ENCODE measurements at places on chromosomes 6 and 20.

DNA sequence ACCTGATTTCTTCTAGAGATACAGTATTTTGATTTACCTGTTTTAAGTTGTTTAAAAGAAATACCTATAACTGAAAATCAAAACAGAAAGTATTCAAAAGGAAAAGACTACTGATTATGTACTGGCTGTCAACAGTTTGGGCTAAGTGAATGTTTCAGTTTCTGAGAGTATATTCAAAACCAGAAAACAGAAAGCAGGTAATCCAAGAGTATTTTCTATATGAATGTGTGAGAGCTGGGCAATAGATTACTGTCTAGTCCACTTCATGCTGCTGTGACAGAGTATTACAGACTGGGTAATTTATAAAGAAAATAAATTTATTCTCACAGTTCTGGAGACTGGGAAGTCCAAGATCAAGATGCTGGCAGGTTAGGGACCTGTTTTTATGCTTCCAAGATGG, 261.0 kb downstream of the ARHGAP18 start:
- no peak for DNase-seq

DNA sequence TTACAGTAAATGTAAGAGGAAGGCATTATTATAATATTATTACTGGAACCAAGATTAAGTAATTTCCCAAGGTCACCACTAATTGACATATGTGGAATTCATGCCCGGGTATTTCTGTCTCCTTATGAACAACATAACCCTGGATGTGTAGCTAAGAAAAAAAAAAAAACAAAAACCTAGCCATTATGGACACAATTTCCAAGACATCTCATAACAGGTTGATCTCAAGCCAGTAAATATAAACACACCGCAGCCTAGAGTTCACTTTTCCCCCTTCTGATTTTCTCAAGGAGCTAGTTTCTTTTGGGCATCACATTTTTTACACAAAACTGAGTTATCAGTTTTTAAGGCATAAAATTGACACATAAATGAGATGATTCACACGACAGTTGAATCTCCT, 306.5 kb upstream of the RSPO3 start:
- no peak for DNase-seq

DNA sequence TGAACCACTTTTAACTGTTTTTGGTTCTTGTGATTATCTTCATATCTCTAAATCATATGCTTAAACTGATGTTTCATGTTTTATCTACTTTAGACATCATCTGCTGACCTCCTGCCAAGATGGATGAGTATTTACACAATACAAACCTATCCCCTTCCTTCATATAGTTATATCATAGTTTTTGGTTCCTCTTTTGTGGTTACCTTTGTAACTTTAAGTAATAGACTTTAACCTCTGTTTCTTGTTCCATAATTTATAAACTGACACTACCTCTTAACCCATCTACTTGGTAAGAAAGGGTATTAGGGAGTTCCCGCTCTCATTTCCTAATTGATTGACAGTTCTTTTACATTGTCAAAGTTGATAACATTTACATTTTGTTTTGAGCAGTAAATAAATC, 11.9 kb downstream of the PCMT1 start:
- DNase-seq = no peak

DNA sequence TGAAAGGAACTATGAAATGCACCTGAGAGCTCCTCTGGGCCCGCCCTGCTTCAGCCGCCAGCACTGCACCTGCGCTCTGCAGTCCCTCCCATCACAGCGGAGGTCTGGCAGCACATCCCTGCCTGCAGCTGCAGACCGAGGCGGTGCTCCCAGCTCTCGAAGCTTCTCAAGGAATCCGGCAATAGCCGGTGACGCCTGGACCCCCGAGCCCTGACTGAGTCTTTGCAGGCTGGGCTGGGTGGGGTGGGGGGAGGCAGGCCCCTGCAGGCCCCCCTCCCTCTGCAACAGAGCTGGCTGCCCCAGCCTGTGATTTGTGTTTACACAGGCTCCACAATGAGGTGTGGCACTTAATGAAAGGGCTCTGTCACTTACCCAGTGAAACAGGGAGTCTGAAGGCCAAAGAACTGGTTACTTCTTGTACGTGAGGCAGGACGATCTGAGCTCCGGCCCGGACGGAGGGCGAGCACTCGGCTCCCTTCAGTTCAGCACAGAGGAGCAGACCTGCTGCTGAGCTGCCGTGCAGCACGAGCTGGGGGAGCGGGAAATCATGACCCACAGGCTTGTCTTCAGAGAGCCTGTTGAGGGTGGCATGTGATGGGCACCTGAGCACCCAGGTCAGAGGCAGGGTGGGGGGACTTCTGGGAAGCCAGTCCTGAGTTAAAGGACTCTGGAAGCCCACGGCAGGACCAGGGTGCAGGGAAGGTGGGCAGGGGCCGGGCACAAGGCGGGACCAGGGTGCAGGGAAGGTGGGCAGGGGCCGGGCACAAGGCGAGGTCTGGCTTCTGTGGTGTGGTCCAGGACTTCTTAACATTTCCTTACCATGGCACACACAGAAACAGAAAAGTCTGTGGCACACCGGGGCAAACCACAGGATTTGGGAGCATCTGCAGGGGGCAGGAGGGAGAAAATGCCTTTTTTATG, 192.3 kb upstream of the THBS2 start:
- no peak for DNase-seq

DNA sequence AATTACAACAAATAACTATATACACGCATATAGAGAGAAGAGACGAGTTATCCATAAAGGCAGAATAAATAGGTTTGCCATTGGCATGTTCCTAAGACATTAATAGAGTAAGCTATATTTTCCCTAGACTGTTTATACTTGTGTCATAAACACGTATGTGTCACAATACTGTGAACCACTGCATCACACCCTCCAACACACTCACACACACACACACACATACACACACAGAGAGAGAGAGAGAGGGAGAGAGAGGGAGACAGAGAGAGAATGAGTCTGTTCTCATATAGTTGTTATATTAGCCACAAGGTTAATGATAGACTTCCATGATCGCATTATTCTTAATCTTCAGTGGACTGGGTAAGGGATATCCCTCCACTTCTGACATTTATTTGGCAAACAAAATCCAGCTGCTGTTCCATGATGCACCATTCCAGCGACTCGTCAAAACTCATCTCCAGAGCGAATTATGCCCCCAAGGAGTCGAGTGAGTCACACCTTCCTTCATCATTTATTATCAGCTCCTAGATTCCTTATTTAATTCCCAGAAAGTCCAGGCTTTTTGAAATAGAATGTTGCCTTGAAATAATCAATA, 82.8 kb upstream of the HIVEP1 start:
- no peak for DNase-seq

DNA sequence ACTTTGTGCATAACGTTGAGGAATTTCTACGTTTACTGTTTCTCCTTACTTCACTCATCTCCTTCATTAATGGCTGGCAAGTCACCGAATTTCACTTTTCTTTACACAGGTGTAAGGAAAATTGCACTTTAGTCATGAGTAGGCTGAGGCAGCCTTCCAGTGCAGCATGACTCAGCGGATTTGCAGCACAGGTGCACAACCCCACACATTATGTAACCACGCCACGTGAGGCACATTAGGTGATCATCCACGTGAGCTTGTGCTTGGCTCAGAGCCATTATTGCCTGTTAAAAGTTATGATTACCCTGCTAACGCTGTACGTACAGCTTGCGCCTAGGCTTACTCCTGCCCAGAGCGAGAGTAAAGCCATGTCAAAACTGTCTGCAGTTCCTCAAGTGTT, 158.8 kb downstream of the NKAIN2 start:
- DNase-seq = no peak

All from right cardiac atrium (tissue), 5 donors.